ENCODE measurements at places on chromosomes 11 and 22.
A peak's percentile ranks its signal among the peaks of the same experiment; 100 is the strongest.

- no peak for DNase-seq
These were observed 531 bp downstream of the PIM3 start for GRCh38 chr22:49961005-49961600.

- DNase-seq, result no peak
These were observed 20.9 kb downstream of the SERGEF start for GRCh38 chr11:17991783-17992433.

GRCh38 chr11:118519549-118519948 lies 7.7 kb upstream of the TTC36 start:
- no peak for DNase-seq

DNA sequence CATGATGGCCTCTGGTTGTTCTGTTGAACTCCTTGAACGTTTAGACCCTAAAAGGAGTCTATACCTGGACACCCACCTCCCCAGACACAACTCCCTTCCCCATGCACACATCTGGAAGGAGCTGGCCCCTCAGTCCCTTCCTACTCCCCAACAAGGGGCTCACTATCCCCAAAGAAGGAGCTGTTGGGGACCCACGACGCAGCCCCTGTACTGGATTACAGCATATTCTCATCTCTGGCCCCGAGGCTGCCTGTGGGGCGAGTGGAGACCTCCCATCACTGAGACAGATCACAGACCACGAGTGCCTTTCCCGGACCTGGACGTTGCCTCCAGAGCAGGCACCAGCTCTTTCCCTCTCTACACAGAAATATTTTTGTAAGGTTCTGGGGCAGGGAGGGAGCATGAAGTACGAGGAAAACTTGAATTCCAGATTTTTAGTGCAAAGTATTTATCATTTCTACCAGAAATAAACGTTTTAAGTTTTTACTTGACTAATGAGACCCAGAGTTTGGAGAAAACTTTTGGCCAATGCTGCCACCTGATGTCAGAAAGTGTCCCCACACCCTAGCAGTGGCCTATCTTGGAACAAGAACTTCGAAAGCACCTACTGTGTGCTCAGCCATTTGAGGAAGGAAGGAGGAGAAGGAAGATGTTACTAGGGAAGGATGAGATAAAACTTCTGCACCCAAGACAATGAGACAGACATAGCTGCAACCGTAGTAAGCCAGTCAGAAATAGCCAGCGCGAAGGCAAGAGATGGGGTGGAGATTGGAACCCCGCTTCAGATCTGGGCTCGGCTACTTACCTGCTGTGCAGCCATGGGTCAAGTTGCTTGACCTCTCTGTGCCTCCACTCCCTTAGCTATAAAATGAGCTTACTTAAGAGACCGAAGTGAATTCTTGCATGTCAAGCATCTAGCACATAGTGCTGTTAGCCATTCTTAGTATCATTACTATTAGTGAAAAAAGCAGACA lies 10.2 kb upstream of the POU2F3 start:
- no peak for DNase-seq

DNA sequence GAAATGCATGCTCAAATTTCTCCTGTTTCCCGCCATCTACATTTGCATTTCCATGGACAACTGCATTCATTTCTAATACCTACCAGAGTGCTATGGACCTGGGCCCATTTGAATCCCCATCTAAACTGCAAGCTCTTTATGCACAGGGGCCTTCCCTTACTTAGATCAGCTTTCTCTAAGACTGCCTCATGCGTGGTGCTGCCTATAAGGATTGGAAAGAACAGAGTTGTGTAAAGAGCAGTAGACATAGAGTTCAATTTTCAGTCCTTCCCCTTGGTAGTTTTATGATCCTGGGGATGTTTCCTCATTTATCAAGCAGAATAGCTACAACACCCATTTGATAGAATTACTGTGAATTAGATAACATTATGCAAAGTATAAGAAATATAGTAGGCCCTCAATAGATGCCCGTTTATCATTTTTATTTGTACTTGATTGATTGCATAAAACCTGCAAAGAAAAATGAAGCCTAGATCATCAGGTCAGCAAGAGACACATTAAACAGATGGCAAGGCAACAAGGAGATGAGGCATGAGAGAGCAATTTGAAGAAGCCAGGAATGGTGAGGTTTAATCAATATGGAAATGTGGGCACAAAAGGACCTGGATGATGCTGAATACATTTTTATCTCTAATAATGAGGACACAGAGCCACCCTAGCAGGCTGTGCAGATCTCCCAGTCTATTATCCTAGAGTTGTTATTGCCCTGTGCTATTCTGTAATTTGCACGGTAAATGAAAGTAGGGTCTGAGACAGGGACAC lies 359.7 kb downstream of the FAM181B start:
- DNase-seq, result no peak

DNA sequence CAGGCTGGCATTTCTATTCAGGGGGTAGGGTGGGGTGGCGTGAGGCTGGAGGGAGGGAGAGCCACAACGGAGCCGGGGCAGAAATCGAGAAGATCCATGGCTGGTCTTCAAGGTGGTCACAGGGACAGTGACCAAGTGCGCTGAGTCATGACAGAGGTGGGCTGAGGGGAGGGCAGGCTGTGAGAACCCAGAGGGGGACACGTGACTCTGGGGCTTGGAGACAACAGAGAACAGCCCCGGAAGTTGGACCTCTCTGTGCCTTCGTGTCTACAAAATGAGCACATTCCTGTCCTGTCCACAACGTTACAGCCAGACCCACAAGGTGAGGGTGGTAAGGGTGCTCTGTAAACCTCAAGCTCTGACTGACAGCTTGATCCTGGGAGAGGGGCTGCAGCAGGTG lies 35.1 kb upstream of the ARFGAP3 start:
- DNase-seq, result no peak

- DNase-seq, result peak; percentile 51
These were observed 55.5 kb downstream of the ABTB2 start for GRCh38 chr11:34302046-34302921.

- no peak for DNase-seq
These were observed 148.5 kb downstream of the TTC17 start for GRCh38 chr11:43507171-43507570.

DNA sequence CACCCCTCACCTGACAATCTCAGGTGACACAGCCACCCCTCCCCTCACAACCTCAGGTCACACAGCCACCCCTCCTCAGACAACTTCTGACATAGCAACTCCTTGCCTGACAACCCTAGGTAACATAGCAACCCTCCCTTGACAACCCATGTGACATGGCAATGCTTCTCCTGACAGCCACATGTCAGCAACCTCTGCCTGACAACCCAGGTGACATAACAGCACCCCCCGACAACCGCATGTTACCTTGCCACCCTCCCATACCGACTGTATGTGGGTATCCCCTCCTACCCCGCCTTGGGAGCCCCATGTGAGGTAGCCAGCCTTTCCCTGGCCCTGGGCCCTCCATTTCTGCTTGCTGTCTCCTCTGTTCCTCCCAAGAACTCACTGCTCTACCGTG lies 77.7 kb upstream of the B3GAT1 start:
- no peak for DNase-seq

GRCh38 chr11:93128574-93128973 lies 69.2 kb downstream of the SLC36A4 start:
- no peak for DNase-seq

DNA sequence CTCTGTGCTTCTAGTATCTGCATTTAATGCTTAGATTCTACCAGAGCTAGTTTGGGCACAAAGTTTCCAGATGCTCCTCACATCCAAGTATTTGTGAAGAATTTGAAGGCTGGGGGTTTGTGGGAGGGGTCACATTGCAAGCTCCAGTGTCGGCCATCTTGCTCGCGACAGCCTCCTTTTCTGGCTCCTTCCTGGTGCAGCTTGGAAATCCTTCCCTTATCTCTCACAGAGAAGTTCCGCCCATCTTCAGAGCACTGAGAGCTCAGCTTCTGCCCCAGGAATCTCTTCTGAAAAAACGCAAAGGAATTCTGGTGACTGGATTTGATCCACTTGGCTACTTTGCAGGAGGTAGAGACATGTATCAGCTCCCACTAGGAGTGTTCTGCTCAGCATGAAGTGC lies 497.5 kb downstream of the TBC1D22A start:
- DNase-seq, result no peak

DNA sequence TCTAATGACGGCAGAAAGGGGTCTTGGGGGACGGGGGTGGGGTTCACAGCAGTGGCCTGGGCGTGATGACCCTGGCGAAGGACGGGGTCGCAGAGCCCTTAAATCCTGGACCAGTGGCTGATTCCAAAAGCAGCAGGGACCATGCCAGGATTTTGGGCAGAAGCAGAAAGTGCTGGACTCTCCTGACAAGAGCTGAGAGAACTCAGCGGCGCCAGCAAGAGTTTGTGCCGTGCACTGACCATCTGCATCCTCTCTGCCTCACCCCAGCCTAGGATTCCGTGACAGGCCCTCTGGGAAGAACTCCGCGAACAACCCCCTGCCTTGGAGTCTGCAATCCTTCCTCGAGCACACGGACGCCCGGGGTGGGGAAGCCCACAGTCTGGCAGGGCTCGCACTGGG lies 644 bp upstream of the NDUFV1 start:
- DNase-seq, result no peak

GRCh38 chr11:118338637-118339061 lies 3.9 kb downstream of the CD3D start:
- DNase-seq, result no peak

DNA sequence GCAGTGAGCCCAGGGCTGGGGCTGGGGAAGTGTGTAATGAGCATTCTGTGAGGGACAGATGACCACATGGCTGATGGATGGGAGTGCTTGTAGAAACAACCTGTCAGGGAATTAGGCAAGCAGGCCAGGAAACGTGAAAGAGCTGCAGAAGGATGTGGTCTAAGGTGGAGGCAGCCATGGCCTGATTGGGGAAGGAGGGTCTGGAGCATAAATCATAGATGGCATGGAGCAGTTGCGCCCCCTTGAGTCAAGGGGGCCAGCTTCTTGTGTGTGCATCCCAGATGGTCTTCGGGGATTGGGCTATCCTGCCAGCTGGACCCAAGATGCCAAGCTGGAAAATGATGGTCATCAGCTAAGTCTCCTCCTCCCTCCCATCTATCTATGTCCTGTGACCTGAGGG lies 119.4 kb upstream of the CLPB start:
- no peak for DNase-seq

GRCh38 chr11:120168108-120168959 lies 30.4 kb upstream of the TRIM29 start:
- DNase-seq, result no peak

GRCh38 chr11:13965337-13965736 lies 2.8 kb downstream of the SPON1 start:
- no peak for DNase-seq

- DNase-seq, result no peak
These were observed 396.2 kb downstream of the NTM start for GRCh38 chr11:131766637-131767036.

DNA sequence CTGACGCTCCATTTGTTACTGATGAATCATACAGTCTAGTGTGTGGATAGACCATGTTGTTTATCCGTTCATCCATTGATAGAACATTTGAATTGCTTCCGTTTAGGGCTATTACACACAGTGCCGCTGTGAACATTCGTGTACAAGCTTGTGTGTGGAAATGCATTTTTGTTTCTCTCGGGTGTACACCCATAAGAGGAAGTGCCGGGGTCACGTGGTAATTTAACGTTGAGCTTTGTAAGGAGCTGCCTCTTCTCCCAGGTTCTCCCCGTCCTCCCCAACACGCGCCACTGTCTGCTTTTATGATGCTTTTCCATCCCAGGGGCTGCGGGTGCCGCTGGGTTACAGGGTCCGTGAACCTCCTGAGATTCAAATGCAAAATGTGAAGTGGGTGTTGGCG lies 142.3 kb downstream of the IGLL1 start:
- DNase-seq, result no peak

DNA sequence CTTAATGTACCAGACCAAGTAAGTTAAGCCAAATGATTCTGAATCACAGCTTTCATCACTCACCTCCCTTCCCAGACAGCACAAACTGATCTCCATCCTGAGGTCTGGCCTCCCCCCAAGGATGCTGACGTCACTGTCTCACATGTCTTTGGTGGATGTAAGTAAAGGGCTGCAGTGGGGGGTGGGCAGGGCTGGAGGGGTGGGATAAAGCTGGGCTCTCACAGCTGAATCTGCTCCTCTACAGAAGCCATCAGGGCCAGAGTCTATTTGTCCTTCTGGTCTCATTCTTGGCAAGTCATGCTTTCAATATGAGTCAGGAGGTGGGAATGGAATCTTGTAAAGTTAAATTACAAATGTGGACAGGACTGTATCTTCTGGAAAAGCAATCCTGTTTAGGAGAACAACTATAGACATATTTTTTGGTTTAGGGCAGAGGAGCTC lies 32.7 kb downstream of the P4HA3 start:
- peak; percentile 78 for DNase-seq

GRCh38 chr11:17581732-17582053 lies 34.6 kb downstream of the OTOG start:
- no peak for DNase-seq

GRCh38 chr11:17914957-17915356 lies 97.9 kb downstream of the SERGEF start:
- no peak for DNase-seq

DNA sequence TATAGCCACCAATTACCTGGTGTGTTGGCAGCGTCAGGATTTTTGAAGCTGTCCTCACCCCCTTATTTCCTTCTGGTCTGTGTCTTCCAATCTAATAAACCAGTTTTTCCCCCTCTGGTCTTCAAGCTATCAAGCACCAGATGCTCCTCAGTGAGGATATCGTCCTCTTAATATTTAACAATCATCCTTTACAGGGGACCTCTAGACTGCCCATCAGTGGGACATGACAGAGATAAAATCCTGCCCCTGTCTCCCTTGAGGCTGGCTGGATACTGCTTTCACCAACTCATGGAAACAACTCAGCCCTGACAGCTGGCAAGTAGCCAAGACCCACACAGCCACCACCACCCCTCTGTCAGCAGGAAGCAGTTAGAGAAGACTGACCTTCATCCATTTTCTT lies 421.0 kb upstream of the API5 start:
- no peak for DNase-seq

DNA sequence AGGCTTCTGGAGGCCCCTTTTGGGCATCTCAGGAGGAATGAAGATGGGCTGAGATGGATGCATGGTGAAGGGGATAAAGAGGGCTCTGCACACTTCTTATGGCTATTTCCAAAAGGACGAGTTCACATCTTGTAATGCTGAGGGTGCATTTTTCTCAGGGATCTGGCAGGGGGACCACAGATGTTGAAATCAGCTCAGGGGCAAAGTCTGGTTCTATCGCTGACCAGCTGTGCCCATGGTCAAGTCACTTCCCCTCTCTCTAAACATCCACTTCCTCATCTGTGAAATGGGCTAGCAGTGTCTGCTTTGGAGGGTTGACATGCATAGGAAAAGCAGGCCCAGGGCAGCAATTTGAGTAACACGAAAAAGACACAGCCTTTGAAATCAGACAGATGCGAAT lies 26.5 kb downstream of the LHFPL7 start:
- no peak for DNase-seq

Data from smooth muscle cell of the brain vasculature (primary cell).